Vagina (tissue), 2 donors: ENCODE measurements at places on chromosomes 5 and 9. TPM values are rescaled to one million over a fixed set of nuclear protein-coding genes. Genes with fewer than 3 reads are reported as not detected.

FOXI1 gene
- not detected for total RNA-seq

LCN12 gene
- total RNA-seq: not detected

ADAMTSL1 gene
- 8.1 TPM for total RNA-seq

RALGDS gene
- total RNA-seq: 85.0 TPM

DMRT3 gene
- not detected for total RNA-seq

PTGDS gene
- 301 TPM for total RNA-seq

MAMDC4 gene
- 3.2 TPM for total RNA-seq

KCNV2 gene
- total RNA-seq: not detected

ASPN gene
- total RNA-seq: 2.9 TPM

DMRTA1 gene
- total RNA-seq: 0.25 TPM

PMPCA gene
- 23.6 TPM for total RNA-seq

ZNF658 gene
- 2.7 TPM for total RNA-seq

TMEM171 gene
- not detected for total RNA-seq

FGF18 gene
- 1.7 TPM for total RNA-seq

PCDHB4 gene
- 8.3 TPM for total RNA-seq

IFNK gene
- total RNA-seq: not detected

TAF9 gene
- 35.8 TPM for total RNA-seq

SUSD3 gene
- 25.0 TPM for total RNA-seq

PNPLA7 gene
- 16.2 TPM for total RNA-seq

PAPPA gene
- 4.4 TPM for total RNA-seq

SLC28A3 gene
- 10.3 TPM for total RNA-seq

SPAAR gene
- total RNA-seq: 0.49 TPM

STKLD1 gene
- not detected for total RNA-seq

ANXA1 gene
- total RNA-seq: 834 TPM

SPINK7 gene
- 65.3 TPM for total RNA-seq

CAMK4 gene
- total RNA-seq: 11.8 TPM

NTNG2 gene
- 0.98 TPM for total RNA-seq

SLC34A3 gene
- not detected for total RNA-seq
